Daoy (cell line): ENCODE measurements at places on chromosomes 13 and 19. TPM values are rescaled to one million over a fixed set of nuclear protein-coding genes. Genes with fewer than 3 reads are reported as not detected.

SYCN gene
- not detected in 2 replicates for total RNA-seq

SIGLEC7 gene
- total RNA-seq, result not detected in 2 replicates

VSIG10L gene
- total RNA-seq, result 0.74 and 1.1 TPM in 2 replicates

FBXO27 gene
- total RNA-seq, result 2.6 and 22.7 TPM in 2 replicates

DNA sequence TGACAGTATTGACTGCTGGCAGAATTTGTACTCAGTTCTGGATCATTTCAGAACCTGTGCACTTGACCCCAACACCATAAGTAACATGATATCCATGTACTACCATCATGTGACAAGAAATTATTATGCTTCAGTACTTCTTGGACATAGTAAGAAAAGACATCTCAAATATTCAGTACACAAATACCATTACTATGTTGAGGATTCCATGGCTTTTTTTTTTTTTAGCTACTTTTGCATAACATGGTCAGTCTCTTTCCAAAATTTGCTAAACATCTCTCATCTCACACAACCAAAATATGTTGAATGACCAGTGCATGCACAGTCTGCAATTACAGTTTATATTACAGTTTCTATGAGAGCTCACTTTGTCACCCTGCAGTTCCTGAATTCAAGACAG lies 85.3 kb downstream of the FLT1 start:
- no peak for DNase-seq

DNA sequence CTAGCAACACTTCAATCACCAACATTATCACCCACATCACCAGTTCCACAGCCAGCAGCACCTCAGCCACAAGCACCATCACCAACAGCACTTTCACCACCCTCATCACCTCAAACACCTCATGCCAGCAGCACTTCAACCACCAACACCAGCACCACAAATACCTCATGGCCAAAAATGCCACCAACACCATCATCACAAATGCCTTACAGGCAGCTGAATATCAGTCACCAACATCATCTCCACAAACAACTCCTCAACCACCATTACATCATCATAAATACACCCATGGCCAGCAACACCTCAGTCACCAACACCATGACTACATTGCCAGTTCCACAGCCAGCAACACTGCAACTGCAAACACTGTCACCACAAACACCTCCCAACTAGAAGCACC lies 10.4 kb downstream of the FCER2 start:
- DNase-seq, result no peak

DNA sequence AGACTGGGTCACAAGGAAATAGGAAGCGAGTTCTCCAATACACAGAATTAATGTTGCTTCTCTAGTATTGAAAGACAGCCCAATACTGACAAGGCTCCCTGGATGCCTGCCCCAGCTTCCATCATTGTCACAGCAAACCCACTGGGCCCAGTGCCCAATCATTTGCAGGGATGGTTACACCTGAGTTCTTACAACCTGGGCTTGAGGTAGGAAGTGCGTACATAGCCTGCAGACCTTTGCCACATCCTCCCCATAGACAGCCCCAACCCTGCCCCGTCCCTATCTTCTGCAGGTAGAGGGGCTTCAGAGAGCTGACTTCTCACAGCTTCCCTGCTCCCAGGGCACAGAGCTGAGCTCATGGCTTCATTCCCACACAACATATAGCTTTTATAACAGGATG lies 108.1 kb upstream of the UBL3 start:
- no peak for DNase-seq

DNA sequence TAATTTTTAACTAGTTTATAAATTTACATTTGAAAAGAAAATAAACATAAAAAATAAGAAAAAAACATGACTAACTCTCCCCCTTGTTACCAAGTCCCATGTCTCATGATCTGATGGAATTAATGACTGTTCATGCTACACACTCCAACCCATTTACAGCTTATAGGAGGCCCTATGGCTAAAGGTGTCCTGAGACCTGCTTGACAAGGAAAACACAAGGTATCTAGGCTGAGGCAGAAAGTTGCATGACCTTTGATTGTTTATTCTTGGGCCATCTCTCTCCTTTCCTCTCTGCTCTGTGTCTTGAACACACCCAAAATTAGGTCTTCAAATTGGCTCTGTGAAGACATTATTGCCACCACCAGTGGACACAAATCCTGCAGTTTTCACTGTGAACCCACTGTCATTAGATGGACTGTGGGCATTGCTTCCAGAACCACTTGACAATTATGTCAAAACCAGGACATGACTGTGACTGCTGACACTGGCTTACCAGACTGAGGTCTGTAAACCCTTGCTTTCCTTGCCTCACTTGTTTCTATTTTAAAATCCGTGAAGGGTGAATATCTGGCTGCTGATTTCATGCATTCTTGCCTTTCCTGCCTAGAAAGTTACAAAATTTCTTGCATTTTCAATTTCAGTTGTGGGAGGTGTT lies 386.5 kb upstream of the SPRY2 start:
- DNase-seq, result no peak

DNA sequence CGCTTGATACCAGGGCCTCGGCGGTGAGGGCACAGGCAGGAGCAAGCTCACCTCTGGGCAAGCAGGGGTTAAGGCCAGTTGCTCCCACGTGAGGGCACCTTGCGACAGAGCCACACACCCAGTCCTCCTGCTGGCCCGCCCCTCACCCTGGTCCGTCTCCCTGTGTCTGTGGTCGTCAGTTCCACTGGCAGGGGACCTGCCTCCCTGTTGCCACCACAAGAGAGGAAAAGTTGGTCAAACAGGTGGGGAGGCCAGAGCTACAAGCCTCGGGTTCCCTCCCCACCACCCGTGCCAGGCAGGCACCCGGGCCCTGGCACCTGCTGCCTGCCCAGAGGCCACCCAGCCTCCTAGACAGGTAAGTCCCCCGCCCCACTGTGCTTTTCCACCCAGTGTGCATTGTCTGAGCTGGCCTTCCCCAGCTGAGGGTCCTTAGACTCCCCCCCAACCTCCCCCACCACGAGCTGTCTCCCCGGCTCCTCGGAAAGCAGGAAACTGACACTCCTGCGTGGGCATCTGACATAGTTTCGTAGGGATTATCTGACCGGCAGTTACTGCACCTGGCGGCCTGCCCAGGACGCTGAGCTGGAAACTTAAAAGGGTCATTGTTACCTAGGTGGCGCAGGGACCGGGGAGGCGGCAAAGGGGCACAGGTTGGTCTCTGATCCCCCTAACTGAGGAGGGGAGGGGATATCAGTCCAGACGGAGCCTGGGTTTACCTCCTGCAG lies at the start of gene TJP3:
Gene TJP3, plus strand, starts transcription at position 178 of the 725 bp plus-strand sequence. CDS start 20,049 bp downstream, outside the sequence.
- DNase-seq, result peak; percentile 40

DNA sequence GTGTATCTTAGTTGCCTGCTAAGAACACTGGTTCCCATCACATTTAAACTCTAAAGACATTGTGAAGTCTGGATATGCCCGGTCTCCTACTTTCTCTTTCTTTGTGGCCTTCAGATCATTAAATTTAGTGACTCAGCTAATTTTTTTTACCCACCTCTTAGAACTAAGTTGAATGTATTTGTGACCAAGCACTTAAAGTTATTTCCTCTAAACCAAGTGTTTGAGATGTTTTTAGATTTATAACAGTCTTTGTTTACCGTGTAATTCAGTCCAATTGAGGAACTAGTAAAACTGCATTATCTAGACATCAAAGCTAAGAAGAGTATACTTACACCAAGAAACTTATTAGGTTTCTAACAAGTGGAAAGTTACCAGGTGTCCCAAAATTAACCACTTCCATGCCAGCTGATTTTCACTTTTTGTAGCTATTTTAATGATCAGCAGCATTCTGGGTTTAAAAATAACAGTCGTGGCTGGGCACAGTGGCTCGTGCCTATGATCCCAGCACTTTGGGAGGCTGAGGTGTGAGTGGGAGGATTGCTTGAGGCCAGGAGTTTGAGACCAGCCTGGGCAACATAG lies 53.1 kb downstream of the ARHGAP35 start:
- peak; percentile 38 for DNase-seq

- DNase-seq, result no peak
These were observed 96.7 kb downstream of the PCDH9 start for GRCh38 chr13:67133476-67133875.

DNA sequence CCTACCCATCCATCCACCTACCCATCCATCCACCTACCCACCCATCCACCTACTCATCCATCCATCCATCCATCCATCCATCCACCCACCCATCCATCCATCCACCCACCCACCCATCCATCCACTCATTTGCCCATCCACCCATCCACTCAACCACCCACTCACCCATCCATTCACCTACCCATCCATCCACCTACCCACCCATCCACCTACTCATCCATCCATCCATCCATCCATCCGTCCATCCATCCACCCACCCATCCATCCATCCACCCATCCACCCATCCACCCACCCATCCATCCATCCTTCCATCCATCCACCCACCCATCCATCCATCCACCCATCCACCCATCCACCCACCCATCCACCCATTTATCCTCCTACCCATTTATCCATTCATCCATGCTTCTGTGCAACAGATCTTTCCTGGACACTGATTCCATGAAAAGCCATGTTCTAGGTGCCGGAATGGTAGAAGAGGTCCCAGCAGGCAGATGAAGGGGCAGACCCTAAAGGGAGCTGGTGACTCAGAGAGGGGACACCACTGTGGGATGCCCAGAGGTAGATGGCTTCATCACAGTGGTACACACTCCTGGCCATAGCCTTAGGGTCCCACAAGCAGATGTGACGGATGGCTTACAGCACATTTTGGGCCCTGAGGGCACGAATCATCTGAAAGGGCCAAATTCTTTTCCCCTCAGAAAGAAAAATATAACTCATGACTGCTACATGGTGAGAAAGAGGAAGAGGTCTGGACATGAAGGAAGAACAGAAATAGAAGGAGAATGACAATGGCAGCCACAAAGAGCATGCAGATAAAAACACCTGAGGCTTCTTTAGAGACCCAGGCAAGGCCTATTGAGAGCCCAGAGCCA lies 76.0 kb downstream of the KCTD15 start:
- peak; percentile 32 for DNase-seq

GRCh38 chr19:5956323-5956722 lies 21.6 kb downstream of the RANBP3 start:
- no peak for DNase-seq

DNA sequence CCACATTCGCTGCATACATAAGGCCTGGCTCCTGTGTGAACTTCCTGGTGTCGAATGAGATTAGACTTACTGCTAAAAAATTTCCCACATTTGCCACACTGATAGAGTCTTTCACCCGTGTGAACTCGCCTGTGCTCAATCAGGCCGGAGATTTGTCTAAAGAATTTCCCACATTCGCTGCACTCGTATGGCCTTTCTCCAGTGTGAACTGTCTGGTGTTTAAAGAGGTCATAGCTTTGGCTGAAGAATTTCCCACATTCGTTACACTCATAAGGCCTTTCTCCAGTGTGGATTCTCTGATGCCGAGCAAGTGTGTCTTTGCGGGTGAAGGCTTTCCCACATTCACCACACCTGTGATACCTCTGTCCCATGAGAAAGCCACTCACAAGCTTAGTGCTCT lies 6.5 kb downstream of the ZNF671 start:
- no peak for DNase-seq

GRCh38 chr13:44078806-44079376 lies 199.2 kb downstream of the LACC1 start:
- no peak for DNase-seq

GRCh38 chr13:52847682-52848432 lies 583 bp downstream of the PCDH8 start:
- no peak for DNase-seq

DNA sequence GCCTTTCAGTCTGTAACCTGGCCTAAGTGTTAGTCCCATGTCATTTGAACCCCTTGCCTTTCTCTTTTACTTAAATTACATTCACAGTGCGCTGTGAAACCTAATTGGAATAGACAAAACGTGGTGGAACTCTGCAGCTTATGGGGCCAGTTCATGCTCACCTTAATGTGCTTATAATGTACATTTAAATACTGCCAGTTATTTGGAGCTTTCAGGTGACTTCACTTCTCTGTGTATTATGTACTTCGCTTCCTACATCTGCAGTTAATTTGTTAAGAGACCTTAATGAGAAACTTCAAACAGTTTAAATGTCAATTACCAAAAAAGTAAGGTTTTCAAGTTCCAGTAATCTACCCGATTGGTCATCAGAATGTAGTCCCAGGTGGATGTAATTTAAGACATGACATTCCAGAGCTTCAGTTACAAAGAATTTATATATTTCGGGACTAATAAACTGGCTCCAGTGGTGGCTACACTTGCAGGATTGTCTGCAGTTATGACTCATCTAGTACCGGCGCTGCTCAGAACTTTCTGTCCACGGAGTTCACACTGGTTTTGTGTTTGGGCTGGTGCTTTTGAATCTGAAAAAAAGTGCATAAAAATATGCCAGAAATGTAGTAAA lies 125.3 kb downstream of the TM9SF2 start:
- peak; percentile 44 for DNase-seq

DNA sequence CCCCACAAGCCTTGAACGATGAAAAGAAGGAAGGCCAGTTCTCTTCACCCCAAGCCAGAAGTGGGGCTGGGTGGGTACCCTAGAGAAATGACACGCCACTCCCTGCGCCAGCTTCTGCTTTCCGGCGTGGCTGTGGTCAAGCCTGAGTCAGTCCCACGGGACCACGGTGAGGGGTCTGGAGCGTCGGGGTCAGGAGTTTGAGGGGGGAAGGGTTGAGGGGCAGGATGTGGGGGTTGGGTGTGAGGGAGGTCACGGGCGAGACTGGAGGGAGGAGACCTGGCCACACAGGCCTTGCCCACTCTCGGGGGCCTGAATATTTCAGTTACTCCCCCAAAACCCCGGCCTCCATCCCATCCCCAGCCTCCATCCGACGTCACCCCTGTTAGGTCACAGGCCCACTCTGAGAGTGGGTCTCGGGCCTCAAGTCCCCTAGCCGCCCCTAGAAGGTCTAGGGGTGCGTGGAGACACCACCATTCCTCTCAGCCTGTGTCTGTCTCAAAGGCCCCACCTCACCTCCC lies 500 bp upstream of the IFI30 start:
- peak; percentile 40 for DNase-seq

DNA sequence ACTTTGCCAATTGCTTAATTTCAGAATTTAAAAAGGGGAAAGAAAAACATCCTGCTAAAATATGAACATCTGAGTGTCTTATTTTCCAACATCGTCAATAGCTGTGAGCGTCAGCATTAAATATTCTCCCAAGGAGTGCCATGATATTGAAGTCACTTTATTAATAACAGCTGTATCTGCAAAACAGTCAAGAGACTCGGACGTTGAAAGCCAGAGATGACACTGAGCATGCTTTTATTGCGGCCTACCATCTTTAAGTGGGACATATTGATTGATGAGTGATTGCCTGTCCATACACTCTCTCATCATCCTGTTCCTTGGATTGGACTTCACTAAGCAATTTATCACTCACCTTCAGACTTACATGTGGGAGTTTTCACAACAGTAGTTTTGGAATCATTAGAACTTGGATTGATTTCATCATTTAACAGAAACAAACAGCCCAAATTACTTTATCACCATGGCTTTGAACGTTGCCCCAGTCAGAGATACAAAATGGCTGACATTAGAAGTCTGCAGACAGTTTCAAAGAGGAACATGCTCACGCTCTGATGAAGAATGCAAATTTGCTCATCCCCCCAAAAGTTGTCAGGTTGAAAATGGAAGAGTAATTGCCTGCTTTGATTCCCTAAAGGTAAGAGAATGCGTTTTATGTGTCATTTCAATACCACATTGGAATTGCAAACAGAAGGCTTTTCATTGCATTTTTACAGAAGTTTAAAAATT lies 53.8 kb downstream of the MBNL2 start:
- DNase-seq, result no peak
